ENCODE measurements at places on chromosomes 7 and 10.

DNA sequence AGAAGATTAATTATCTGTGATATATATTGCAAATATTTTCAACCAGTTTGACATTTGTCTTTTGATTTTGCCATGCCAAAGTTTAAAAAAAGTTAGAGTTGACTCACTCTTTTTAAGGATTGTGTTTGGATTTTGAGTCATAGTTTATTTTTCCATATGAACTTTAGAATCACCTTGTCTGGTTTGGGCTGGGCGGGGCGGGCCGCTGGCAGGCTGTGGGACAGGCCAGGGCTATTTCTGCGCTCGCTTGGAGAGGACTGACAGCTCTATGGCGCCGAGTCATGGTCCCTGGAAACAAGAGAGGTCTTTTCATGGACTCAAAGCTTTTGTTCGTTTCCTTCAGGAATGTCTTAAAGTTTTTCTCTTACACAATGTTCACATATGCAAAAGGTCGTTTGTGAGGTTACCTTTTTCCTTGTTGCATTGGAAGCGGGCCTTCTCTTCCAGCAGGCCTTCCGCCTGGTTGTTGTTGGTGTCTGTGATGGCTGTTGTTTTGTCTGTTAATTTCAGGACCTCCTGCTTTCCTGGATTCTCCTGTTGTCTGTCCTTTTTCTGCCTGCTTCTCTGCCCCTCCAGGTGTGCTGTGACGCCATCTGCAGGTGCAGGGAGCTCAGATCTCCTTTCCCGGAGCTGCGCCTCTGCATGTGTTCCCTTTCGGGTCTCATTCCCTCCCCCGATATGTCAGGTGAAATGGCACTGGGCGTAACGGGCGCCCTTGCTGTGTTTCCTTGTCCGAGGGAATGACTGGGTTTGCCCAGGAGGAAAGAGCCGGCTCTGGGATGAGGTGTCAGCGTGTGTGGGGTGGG, 53.8 kb downstream of the INPP5A start:
- peak; percentile 34 for DNase-seq

- DNase-seq = peak; percentile 44
These were observed 5.5 kb downstream of the CREB3L2 start for GRCh38 chr7:137996386-137996851.

- DNase-seq = no peak
These were observed 27.6 kb downstream of the POLL start for GRCh38 chr10:101560298-101561067.

GRCh38 chr7:138125119-138125518, 48.9 kb downstream of the AKR1D1 start:
- no peak for DNase-seq

- no peak for DNase-seq
These were observed 73.2 kb downstream of the AMZ1 start for GRCh38 chr7:2761131-2761624.

- no peak for DNase-seq
These were observed 27.7 kb upstream of the AMPH start for GRCh38 chr7:38658921-38659320.

- DNase-seq = peak; percentile 5
These were observed 169.9 kb upstream of the ASAH2 start for GRCh38 chr10:50421026-50421719.

GRCh38 chr10:47348661-47349470, 703 bp downstream of the RBP3 start:
- no peak for DNase-seq

GRCh38 chr10:18446205-18446604, 205.2 kb downstream of the NSUN6 start:
- DNase-seq = no peak

- DNase-seq = no peak
These were observed 184.5 kb upstream of the INHBA start for GRCh38 chr7:41887416-41887815.

DNA sequence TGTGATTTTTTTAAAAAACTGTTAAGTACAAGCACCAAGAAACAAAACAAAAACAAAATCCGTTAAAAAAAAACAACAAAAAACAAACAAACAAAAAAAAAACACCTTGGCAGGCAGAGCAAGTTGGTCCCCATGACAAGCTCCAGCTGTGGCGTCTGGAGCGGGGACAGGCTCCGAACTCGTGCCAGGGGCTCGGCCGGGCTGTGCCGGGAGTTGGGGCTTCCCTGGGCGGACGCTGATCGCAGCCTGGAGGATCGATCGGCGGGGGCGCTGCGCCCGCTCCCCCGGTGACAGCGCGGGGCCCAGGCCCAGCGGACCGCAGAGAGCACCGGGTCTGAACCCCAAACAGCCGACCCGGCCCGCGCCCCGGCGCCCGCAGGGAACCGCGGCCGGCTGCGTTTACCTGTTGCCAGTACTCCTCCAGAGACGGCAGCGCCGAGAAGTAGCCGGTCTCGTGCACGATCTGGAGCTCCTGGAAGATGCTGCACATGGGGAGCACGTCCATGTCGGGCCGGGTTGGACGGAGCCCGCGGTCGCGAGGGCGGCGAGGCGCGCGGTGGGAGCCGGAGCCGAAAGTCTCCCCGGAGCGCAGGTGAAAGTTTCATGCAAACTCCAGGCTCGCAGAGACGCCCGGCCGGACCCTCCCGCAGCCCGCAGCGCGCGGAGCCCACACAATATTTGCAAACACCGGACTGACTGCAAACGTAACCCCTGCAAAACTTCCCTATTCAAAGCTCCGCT, at the start of gene KLF6:
TSS of gene KLF6 (minus strand) at position 700 of the 741 bp plus-strand sequence. CDS start at position 505, 195 bp downstream.
- DNase-seq = no peak

DNA sequence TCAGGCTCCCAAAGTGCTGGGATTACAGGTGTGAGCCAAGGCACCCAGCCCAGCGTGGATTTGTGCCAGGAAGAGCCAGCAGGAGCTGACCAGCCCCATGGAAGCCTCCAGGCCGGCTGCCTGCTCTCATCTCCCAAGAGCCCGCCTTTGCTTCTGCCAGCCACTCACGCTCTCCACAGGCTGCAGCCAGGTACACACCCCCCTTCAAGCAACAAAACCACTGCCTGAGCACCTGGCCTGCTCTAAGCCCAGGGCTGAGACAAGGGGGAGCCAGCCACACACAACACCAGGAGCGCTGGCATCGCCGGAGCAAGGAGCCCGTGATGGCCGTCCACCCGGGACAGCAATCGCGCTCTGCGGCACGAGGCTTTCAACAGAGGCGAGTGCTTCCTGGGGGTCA, 34.5 kb downstream of the MAD1L1 start:
- no peak for DNase-seq

GRCh38 chr7:18521945-18522566, 26.5 kb downstream of the HDAC9 start:
- no peak for DNase-seq

DNA sequence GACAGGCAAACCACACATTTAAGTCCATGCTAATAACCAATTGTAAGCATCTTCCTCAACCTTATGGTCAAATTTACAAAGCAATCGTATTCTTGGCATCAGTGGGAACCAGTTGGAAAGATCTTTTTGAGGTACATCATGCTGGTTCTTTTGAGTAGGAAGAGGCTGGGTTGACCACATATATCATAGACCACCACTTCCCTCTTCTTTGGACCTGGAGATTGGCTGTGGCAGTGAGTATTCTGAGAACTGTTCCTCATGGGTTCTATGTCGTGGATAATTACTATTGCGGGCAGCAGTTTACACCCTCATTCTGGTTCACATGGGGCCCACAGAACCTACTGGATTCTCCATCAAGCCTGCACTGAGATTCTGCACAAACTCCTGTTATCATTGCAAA, 35.5 kb upstream of the C1GALT1 start:
- DNase-seq = no peak

- no peak for DNase-seq
These were observed 50.6 kb downstream of the NKX6-2 start for GRCh38 chr10:132735341-132735775.

- no peak for DNase-seq
These were observed 68.3 kb downstream of the NAMPT start for GRCh38 chr7:106216517-106216922.

- DNase-seq = no peak
These were observed 43.4 kb upstream of the PTN start for GRCh38 chr7:137386966-137387365.

- DNase-seq = peak; percentile 42
These were observed 601.9 kb upstream of the GALNT17 start for GRCh38 chr7:70529914-70530585.

- no peak for DNase-seq
These were observed 95.5 kb downstream of the ZMYND11 start for GRCh38 chr10:230758-231157.

GRCh38 chr7:84821671-84822534, 365.0 kb downstream of the SEMA3D start:
- DNase-seq = no peak

DNA sequence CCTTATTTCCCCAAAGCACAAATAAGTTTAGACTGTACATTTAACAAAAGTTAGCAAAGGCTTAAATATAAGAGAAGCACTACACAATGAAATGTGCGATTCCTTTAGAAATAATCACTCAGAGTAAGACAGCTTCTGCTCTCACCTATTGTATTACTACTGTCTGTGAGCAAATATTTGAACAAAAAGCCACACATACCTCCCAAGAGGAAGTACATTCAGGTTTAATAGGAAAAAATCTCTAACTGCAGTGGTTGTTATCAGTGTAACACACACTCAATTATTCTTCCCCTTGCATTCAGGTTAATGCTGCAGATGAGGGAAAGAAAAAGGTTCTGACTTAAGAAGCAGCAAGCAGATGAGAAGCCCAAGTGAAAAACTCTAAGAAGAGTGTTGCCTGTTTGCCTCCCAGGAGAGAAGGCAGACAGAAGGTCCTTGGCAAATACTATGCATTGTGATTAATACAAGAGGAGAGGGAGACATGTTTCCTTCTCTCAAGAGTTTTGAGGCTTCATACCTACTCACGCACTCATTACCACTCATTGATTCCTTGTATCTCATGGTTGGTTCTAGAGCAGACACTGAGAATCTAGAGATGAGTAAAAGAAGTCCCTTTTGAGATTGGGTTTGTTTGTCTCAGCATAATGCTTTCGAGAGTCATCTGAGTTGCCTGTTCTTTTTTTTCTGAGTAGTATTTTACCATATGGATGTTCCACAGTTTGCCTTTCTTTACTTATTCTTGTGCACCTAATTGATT, 13.6 kb downstream of the GIMAP4 start:
- DNase-seq = no peak

DNA sequence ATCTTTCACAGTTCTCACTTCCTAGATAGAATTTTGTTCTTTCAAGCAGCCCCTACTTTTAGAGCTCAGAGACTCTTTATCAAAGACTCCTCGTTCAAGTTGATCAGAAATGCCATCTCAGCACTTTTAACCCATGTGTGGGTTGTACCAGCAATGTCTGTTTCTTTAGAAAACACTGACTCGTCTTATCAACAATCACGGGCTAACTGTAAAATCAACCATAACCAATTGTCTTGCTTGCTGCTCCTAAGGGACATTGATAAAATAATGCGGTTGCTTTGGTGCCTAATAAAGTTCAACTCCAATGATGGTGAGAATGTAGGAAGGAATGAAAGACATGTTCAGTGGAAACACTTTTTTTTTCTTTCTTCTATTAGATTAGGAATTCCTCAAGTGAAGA, 12.9 kb upstream of the CDK6 start:
- DNase-seq = no peak

DNA sequence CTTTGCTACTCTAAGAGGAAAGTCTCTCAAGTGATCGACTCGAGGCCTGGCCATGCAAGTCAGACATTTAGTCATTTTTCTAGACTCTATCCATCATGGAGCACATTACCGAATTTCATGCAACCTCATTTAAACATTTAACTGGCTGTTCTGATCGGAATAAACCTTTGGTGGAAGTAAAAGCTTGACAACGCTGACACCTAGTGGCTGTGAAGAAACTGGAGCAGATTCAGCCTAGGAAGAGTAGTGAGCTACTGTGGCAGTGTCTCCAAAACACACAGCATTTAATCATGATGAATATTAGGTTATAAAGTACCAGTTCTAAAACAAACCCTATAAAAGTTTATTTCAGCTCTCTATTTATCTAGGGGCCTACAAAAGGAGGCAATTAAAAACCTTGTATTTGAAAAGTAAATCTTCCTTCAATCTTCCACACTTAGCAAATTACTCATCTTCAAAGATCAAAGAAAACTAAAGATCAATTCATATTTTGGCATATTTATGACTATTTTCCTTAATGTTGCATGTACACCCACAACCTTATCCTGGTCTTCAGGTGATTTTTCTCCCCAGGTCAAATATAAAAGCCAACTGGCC, 175.0 kb downstream of the CTNNA3 start:
- DNase-seq = peak; percentile 31

DNA sequence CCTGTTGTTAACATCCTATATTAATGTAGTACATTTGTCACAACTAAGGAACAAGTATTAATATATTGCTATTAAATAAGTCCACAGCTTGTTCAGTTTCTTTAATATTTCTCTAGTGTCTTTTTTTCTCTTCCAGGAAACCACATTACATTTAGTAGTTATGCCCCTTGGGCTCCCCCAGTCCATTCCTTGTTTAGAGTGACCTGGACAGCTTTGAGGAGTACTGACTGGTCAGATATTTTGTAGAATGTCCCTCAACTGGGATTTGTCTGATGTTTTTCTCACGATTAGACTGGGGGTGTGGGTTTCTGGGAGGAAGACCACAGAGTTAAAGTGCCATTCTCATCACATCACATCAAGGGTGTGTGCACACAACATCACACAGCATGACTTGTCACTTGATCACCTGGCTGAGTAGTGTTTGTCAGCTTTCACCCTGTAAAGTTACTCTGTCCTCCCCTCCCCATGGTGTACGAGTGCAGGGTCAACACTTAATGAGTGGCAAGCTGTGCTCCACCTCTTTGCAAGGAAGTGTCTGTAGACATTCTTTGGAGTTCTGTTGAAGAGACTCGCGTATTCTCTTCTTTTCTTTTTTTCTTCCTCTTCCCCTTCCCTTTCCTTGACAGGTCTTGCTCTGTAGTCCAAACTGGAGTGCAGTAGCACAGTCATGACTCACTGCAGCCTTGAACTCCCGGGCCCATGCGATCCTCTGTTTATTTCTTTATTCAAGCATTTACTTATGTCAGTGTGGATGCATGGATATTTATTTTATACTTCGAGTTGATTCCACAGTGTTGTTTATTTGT, 10.2 kb downstream of the LMTK2 start:
- DNase-seq = no peak

DNA sequence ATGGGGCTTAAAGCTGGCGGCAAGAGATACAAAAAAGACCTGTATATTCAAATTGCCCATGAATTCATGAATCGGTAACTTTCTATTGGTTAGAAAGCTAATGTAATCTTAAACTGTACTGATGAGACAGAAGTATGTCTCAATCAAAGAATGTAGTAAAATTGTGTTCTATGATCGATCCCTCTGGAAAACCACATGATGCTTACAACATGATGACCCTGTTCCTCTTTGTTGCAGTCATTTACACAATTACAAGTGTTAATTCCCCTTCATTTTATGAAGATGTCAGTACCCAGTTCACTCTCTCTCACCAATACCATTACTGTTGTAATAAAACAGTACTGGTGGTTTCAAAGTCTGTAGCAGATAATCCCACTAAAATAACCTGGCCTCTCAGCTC, 10.1 kb downstream of the KIF5B start:
- DNase-seq = no peak

DNA sequence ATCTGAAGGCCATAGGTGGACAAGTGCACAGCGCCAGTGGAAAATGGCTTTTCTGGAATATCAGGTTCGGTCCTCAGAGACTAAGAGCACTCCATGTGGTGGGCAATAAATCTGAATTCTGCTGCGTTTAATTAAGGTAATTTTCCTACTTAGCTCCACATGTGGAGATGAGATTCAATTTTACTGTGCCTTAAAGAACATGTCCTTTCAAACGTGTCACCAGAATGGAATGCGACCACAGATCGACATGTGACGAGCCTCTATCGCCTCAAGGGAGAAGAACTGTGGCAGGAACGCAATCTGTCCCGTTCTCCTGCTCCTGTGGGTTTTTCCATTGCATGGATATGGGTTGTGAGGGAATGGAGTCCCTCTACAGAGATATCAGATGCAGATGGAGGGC, 205.3 kb upstream of the ZNF32 start:
- DNase-seq = no peak

- DNase-seq = no peak
These were observed 39.9 kb upstream of the HDAC9 start for GRCh38 chr7:18455606-18456005.
